Uterus (tissue), 4 donors: ENCODE measurements at places on chromosomes 3 and 15.

GRCh38 chr3:142915636-142916035, 26.8 kb upstream of the PCOLCE2 start:
- DNase-seq: no peak

- DNase-seq: no peak
These were observed 3.2 kb upstream of the HEG1 start for GRCh38 chr3:125058959-125059358.

DNA sequence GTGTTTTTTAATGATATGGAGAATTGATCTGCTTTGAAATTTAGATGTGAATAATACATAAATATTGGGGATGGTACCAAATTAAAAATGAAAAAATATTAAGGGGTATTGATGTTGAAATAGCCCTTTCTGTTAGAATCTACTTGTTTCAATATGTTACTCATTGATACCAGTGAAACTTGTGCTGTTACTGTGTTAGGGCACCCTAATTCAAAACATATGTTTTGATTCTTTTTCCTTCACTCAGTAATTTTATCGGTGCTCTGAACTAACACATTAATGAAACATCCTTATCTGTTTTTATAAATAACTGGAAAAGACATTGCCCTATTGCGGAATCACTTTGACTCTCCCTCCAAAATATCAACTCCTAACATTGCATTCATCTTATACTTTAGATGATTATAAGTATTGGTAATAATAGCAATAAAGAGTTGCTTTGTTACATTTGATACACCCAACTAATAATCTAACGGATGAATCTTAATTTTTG, 52.0 kb upstream of the CCNB2 start:
- DNase-seq: no peak

- DNase-seq: no peak
These were observed 622 bp upstream of the PLSCR1 start for GRCh38 chr3:146544929-146545528.

- DNase-seq: no peak
These were observed 137.5 kb downstream of the LRRK1 start for GRCh38 chr15:101056366-101057334.

DNA sequence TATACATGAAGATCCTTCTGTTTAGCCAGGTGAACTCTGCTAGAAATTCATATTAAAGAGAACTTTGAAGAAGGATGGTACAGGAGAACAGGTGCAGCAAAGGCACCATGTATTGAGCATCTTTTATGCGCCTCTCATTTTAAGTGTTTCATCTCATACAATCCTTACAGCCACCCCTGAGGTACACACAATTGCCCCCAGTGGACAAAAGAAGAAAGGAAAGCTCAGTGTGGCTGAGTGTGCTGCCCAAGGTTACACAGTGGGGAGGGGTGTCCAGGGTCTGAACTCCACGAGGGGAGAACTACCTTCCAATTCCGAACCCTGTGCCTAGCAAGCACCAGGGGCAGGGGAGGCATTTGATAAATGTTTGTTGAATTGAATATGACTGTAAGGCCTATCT, 98.6 kb downstream of the MECOM start:
- DNase-seq: no peak

DNA sequence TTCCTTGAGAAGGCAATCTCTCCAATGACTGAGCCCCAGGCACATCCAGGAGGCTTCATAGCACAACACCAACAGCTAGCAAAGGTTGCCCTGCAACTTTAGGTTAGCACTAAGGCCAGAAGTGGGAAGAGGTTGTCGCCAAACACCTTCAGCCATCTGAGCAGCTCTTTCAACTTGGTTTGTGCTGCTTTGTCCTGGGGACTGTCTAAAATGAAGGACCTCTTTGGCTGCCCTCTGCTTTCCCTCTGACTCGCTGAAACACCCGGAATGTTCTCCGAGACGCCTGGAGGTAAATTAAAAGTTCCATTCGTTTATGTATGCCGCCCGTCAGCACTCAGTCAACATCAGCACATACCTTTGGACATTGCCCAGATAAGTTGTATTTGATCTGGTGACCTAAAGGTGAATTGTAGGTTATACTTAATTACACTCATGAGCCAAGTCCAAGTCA, 121.2 kb upstream of the NR2F2 start:
- DNase-seq: no peak

DNA sequence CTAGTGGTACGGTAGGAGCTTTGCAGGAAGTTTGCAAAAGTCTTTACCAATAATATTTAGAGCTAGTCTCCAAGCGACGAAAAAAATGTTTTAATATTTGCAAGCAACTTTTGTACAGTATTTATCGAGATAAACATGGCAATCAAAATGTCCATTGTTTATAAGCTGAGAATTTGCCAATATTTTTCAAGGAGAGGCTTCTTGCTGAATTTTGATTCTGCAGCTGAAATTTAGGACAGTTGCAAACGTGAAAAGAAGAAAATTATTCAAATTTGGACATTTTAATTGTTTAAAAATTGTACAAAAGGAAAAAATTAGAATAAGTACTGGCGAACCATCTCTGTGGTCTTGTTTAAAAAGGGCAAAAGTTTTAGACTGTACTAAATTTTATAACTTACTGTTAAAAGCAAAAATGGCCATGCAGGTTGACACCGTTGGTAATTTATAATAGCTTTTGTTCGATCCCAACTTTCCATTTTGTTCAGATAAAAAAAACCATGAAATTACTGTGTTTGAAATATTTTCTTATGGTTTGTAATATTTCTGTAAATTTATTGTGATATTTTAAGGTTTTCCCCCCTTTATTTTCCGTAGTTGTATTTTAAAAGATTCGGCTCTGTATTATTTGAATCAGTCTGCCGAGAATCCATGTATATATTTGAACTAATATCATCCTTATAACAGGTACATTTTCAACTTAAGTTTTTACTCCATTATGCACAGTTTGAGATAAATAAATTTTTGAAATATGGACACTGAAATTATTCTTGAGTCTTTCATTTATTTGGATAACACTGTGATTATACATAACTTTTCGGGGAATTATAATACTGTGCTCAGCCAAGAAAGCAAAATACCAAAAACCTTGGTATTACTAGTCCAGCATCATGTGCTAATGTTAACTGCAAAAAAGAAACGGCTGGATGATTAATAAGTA, 2.2 kb downstream of the SOX2 start:
- no peak for DNase-seq

GRCh38 chr3:135487261-135487660, 478.3 kb upstream of the PPP2R3A start:
- DNase-seq: no peak

- DNase-seq: no peak
These were observed 4.9 kb downstream of the HACD3 start for GRCh38 chr15:65535192-65535591.

GRCh38 chr3:72974956-72975355, 21.7 kb upstream of the PPP4R2 start:
- DNase-seq: no peak

- no peak for DNase-seq
These were observed 9.7 kb downstream of the TRPM7 start for GRCh38 chr15:50676799-50677483.

DNA sequence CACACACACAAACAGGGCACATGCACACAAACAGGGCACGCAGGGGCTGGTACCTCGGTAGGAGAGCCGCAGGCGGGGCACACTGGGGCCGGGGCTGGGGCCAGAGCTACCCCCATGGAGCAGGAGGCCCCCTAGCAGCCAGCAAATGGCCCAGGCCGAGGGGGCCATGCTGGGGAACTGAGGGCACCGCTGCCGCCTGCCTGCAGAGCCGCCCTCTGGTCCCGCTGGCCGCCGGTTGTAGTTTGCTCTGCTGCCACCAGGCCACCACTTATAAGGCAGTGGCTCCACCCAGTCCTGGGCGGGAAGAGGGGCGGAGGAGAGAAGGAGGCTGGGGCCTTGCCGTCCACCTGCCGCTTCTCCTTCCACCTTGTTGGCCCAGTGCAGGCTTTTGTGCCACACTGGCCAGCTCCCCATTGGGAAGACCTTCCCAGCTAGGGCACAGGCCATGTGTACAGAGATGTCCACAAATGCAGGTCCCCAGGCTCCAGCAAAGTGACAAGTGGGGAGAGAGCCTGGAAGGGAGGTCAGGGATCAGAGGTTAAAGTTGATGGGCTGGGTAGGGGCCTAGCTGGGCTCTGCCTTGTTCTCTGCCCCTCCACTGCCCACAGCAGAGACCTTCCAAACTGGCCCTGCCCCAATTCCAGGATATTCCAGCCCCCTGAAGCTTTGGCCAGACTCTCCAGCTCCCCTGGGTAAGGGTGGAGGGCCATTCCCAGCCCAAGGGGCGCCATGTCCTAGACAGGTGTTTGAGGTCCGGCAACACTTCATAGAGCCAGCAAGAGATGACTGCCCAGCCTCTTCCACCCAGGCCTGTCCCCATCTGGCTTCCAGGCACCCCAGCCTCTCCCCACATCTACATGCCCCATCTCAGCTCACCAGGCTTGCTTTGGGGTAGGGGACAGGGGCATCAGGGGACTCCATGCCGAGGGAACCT, at the start of gene SEMA3G:
SEMA3G (minus strand) TSS at position 244 of the 934 bp plus-strand sequence; CDS start at position 168, 76 bp downstream.
- DNase-seq: no peak

DNA sequence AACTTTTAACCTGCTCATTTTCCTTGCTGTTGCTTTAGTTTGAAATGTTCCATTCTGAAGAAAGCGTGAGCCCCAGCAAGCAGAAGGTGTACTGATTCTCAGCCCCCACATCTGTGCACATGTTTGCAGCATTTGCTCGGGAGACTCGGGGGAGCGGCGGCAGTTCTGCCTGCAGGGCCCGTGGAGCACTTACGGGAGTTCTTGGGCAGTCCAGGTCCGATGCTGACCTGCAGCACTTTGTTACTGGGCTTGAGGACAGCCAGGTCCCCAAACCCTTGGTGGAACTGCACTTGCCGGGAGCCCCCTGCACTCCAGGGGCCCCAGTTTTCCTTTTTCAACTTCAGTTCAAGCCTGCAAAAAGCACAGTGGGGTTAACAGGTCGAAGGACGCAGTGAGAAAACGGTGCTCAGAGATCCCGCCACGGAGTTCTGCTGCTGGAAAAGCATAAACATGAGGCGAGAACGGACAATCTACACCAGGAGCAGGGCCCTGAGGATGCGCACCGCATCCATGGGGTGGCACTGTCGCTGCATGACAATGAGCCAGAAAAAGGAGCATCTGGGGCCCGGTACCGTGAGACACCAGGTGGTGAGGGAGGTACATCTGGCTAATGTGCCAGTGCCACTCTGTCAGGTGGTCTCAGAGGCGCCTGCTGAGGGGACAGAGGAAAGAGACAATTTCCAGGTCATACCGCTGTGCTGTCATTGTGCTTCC, 45.6 kb upstream of the LDHAL6B start:
- no peak for DNase-seq

DNA sequence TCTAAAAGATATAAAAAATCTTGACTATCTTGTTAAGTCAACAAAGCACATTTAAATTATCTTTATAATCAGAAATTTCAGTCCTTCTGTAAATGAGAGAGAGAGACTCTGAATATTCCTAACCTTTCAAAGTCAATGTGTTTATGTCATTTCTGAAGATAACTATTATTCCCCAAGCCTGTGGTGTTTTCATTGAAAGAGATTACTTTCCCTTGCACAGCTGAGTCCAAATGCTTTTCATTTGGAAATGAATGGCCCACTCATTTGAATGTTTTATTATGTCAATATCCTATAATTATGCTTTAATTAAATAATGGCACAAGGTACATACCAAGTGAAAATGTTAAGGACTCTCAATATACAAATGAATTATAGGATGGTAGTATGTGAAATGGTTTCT, 680.0 kb upstream of the DPPA4 start:
- no peak for DNase-seq

DNA sequence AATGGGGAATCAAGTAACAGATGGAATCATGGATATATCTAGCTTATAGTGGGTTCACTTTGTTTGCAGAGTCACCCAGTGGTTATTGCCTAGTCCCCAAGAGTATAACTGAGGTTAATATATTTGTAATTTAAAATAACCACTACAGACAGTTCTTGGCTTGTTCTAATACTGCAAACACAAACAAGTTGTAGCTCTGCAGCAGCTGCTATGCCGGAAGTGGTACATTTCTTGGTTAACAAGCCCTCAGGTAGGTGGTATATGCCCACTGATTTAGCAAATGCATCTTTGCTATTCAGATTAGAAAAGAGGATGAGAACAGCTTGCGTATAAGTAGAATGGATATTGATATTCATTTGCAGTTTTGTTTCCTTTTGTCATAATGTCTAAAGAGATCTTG, 984.2 kb downstream of the SQOR start:
- no peak for DNase-seq

GRCh38 chr15:73109765-73110164, 57.5 kb downstream of the NEO1 start:
- no peak for DNase-seq

- DNase-seq: no peak
These were observed 169.1 kb upstream of the ZPLD1 start for GRCh38 chr3:102265720-102266119.

- no peak for DNase-seq
These were observed 7.0 kb upstream of the VIPR1 start for GRCh38 chr3:42495393-42495792.

DNA sequence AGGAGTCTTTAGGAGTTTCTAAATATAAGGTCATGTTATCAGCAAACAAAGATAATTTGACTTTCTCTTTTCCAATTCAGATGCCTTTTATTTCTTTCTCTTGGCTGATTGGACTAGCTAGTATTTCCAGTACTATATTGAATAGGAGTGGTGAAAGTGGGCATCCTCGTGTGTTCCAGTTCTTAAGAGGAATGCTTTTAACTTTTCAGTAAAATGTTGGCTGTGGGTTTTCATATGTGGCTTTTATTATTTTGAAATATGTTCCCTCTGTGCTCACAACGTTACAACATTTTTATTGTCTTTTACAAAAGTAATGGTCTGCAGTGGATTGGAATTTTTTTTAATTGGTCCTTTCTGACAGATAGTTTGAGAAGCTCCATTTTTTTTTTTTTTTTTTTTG, 8.2 kb upstream of the ZNF280D start:
- no peak for DNase-seq

- no peak for DNase-seq
These were observed 18.0 kb downstream of the RMDN3 start for GRCh38 chr15:40737048-40737447.

- no peak for DNase-seq
These were observed 53.8 kb downstream of the MGLL start for GRCh38 chr3:127768346-127769008.

DNA sequence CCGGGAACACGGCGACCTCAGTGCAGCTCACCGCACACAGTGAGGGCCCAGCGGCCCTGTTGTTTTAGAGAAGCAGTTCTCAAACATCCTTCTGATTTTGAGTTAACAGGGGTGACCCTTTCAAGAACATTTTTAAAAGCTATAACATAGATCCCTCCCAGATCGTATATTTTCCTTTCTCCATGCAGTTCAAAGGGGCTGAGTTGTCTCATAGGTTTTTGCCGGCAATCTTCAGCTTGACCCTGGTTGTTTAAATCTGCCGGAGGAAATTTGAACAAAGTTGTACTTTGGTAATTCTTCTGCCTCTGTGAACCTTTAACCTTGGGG, 14.3 kb downstream of the EEFSEC start:
- DNase-seq: no peak

GRCh38 chr15:56724232-56724631, 9.1 kb downstream of the ZNF280D start:
- DNase-seq: no peak

- no peak for DNase-seq
These were observed 143.2 kb upstream of the HACD2 start for GRCh38 chr3:123728014-123728413.

GRCh38 chr15:96243701-96244100, 86.8 kb upstream of the NR2F2 start:
- no peak for DNase-seq
